Right lung (tissue), 10 donors: ENCODE measurements at places on chromosomes 6 and 20.
A peak's percentile ranks its signal among the peaks of the same experiment; 100 is the strongest.

- DNase-seq: no peak
These were observed 323.4 kb downstream of the BTBD9 start for GRCh38 chr6:38316099-38316868.

- no peak for DNase-seq
These were observed 362.7 kb downstream of the THBS2 start for GRCh38 chr6:168890981-168891365.

- DNase-seq: peak; percentile 40
These were observed 649.1 kb upstream of the GJE1 start for GRCh38 chr6:141483598-141484061.

- DNase-seq: no peak
These were observed 95.9 kb upstream of the EMILIN3 start for GRCh38 chr20:41462372-41463161.

DNA sequence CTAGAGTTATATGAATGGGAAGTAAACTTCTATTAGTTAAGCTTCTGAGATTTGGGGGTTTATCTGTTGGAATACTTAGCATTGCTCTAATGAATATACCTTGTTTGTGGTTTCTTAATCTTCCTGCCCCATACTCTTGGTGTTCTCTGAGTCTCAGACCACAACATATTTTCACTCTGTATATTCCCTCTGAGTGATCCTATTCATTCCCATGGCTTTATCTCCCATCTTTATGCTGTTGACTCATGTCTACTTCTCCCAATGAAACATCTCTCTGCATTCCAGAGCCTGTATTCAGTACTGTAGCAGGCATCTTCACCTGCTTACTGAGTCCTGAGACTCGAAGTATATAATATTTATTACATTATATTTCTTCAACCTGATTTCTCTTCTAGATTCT is 283.7 kb upstream of the MAP3K7 start:
- no peak for DNase-seq

- no peak for DNase-seq
These were observed 24.9 kb downstream of the NPEPL1 start for GRCh38 chr20:58717278-58718091.

DNA sequence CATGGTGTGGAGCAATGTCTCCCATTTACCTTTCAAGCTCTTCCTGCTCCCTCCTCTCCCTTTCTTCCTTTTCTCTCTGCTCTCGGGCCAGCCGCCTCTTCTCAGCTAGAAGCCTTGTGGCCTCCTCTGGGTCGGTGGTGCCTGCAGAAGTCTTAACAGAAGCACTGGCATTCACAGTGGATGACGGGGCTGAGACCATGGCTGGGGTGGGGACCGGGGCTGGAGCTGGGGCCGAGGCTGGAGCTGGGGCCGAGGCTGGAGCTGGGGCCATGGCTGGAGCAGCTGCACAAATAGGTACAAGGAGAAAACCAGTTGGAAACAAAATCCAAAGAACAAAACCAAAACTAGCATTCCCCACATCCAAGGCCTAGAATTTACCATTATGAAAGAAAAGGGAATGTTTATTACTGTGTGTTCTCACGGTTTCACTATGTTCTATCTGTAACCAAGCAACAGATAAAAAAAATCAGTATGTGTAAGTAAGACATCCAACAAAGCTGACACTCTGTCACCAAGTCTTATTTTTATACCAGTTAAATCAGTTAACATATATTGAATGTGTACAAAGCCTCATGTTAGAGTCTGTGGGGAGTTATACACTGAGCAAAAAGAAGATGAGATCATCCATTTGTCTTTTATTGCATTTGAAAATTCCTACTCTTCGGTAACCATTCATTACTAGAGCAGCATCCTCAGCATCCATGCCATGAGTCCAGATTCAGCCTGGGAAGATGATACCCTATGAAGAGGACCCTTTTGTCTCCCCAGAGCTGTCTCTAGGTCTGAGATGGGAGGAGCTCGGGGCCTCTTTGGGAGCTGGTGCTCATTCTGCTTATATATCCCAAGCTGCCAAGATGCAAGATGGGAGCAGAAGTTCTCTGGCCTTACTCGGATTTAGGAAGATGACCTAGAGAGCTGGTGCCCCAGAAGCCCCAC is 73.0 kb upstream of the BCLAF1 start:
- DNase-seq: no peak

GRCh38 chr20:63882257-63883200 is 12.4 kb upstream of the DNAJC5 start:
- DNase-seq: no peak

DNA sequence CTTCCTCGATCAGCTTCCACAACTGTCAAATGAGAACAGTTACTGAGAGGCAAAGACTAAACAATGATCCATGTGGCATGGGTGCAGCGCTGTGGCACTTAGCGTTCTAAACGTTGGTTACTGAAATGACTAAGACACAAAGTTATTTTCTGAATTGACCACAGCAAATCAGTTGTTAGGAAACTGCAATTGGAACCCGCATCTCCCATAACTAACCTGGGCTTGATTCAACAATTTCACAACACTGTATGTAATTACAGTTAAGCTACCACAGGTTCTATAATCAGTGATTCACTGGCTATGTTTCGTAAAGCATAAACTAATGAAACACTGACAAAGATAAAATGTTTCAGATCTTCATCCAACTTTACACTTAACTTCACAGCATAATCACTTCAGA is 12.5 kb downstream of the WDR27 start:
- DNase-seq: no peak

DNA sequence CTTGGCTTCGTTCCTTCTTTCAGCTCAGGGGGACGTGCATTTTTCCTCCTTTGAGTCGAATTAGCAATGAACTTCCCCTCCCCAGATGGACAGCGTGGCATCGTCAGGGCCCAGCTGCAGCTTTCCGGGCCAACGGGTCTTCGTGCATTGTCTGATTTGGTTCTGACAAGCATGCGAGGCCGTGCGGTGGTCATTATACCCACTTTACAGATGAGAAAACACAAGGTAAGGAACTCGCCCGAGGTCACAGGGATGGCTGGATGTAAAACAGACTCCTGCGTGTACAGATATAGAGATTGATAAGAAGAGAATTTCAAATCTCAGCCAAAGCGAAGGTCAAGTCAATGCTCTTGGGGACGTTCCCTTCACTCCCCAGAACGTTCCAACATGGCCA is 187.6 kb upstream of the SULF2 start:
- no peak for DNase-seq

GRCh38 chr6:107144014-107144413 is 28.7 kb upstream of the BEND3 start:
- no peak for DNase-seq

DNA sequence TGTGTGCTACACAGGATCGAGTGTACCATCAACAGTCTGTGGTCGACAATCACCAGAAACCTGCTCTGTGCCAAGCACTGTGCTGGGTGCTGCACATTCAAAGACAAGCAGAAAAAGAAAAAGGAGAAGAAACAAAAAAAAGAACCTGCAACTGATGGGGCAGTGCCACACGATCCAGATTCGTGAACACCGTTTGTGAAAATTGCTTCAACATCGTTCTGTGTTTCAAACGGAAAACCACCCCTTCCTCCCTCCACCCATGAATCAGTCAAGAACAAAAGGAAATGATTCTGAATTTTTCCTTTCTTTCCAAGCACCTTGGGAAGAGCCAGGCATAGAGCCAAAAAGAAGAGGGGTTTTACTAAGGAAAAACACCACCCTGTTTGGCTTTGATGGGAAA is 129.2 kb upstream of the ARID1B start:
- DNase-seq: no peak

DNA sequence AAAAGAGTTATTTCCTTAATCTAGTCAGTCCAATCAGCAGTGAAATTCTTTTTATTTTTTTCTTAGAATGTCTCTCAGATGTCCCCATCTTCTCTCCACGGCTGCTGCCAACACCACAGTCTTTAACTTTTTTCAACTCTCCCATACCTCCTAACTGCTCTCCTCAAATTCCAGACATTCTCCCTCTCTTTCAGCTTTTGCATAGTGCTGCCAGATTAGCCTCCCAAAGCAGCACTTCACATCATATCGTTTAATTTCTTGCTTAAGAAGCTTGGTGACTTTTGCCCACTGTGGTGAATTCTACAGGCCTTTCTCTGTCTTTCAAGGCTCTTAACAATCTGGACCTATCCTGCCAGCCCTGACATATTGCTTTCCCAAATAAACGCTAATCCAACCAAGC is 233.4 kb downstream of the UST start:
- DNase-seq: no peak

- no peak for DNase-seq
These were observed 2.5 kb downstream of the ZDHHC14 start for GRCh38 chr6:157383471-157383870.

- DNase-seq: no peak
These were observed 31.4 kb downstream of the IGF2R start for GRCh38 chr6:160000280-160000704.

GRCh38 chr6:127458817-127459216 is 372 bp downstream of the KIAA0408 start:
- peak; percentile 61 for DNase-seq

- DNase-seq: no peak
These were observed 7.2 kb downstream of the ACSS1 start for GRCh38 chr20:25050501-25051350.

DNA sequence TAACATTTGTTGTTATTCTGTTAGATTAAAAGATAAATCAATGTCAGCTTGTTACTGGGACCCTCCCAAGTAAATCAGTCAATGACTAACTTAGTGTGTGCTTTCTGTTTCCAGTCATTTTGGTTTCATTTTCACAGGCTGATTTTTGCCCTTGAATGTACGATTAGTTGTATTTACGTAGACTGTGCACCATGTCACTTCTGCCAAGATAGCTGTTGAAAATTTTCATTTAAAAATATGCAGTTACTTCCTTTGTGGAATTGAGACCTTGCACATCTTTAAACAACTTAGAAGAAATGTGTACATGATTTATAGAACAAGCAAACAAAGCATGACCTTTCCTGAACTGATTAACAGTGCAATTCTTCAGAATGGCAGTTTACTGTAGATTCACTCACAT is 944.8 kb upstream of the CITED2 start:
- DNase-seq: peak; percentile 11

DNA sequence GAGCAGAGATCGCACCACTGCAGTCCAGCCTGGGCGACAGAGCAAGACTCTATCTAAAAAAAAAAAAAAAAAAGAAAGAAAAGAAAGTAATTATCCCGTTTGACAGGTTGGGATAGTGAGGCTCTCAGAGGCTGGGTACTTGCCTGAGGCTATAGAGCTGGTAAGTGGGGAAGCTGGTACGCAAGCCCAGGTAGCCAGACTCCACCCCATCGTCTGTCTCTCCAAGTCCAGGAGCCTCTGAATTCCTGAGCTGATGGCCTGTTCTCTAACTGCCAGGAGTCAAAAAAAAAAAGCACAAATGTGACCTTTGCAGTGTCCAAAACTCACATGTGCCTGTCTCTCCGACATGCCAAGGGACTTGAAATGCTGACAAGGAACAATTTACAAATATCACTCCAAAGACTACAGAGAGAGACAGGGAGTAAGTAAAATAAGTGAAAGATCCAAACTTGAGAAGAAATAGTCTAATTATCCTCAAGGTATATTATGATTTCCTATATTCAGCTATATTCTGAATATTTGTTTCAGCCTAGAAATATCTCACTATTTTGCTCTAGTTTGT is 109.1 kb upstream of the SCAF8 start:
- no peak for DNase-seq

GRCh38 chr20:30511322-30512030 is 746.0 kb upstream of the DEFB115 start:
- no peak for DNase-seq

- no peak for DNase-seq
These were observed 86.6 kb downstream of the SLC16A10 start for GRCh38 chr6:111173946-111174345.

DNA sequence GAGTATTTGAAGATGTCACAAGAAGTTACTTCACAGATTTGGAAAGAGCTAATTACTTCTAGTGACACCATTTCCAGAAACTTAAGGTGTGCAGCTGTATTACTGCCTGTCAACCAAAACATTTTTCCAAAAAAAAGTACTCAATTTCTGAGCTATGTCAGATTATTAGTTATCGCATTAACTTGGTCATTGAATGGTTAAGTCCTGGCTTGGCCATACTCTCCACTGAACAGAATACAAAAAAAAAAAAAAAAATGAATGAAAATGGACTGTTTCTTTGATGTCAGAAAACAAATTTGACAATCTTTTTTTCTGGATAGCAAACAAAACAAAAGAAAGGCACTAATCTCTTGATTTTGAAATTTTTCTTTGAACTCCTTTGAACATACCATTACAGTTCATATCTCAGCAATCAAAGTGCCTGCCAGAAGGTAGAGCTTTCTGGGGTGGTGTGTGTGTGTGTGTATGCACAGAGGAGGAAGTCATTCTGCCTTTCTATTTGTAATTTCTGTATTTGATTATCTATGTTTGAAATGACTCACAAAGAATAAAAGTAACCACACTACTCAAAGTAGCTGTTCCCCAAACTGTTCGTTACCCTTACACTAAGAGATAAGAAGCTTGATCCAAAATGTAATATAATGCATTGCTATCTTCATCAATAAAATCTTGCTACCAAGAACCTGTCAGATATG is 210.8 kb upstream of the FUT9 start:
- DNase-seq: no peak

- DNase-seq: no peak
These were observed 51.8 kb downstream of the ABRACL start for GRCh38 chr6:139080255-139080920.

DNA sequence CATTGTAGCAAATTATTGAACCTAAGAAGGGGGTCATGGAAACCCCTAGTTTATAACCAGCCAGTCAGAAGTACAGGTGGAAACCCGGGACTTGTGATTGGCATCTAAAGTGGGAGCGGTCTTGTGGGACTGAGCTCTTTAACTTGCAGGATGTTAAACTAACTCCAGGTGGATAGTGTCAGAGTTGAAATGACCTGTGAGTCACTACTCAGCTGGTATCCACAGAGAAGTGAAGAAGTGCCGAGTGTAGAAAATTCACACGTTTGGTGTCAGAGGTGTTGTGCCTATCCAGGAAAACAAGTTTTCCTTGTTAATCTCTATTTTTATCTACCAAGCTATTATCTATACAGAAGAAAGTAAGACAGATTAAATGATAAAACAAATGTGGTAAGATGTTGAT is 179.7 kb downstream of the ADGRG6 start:
- no peak for DNase-seq

- no peak for DNase-seq
These were observed 28.6 kb upstream of the PRELID3B start for GRCh38 chr20:59071216-59071615.

GRCh38 chr6:166032366-166033200 is 135.1 kb downstream of the TBXT start:
- no peak for DNase-seq
